HepG2 (cell line): ENCODE measurements at places on chromosomes 13 and 19. TPM values are rescaled to one million over a fixed set of nuclear protein-coding genes. Genes with fewer than 3 reads are reported as not detected.

Gene CC2D1A
- total RNA-seq: 6.4 and 9.7 TPM in 2 replicates

Gene SHD
- total RNA-seq: 0.11 TPM in 1 of 2 replicates, not detected in the other

- peaks cover 17% of the 10 kb centered on the region for H3K4me1 ChIP-seq
- no peak for DNase-seq
- peaks cover 20% of the 10 kb centered on the region; the same call in 1 of the 3 replicates for H3K36me3 ChIP-seq
Measured at GRCh38 chr19:12015015-12015752, 20.3 kb downstream of the ZNF433 start.

GRCh38 chr13:40456979-40457553, 209.4 kb downstream of the FOXO1 start:
- no peaks in the 10 kb centered on the region for H3K27me3 ChIP-seq
- no peaks in the 10 kb centered on the region for H3K36me3 ChIP-seq
- peaks cover 13% of the 10 kb centered on the region for H3K4me1 ChIP-seq
- H3K4me3 ChIP-seq: no peak overlapping the region
- H3K27ac ChIP-seq: no peak overlapping the region

DNA sequence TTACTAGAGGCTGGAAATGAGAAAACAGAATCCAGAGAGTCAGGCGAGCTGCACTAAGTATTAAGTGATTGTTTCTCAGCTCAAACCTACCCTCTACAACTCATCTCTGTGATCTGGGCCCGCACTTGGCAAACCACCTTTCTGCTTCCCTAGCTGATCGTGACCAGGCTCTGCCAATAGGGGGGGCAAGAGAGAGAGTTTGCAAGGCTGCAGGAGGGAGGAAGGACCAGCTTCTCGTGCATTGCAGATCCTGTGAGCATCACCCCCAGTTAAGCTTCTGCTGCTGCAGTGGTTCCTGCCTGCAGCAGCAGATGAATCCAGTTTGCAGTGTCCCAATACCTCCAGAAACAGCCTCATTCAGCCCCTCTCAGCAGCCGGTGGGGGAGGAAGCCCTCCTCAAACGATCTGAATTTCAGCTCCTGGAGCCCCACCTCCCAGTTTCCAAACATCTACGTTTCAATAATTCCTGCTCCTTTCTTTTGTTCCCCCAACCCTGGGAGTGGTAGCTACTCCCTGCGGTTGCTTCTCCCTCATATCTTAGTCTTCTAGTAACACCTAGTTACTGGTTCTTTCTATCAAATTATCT, 20.0 kb downstream of the XRCC1 start:
- no peaks in the 10 kb centered on the region for H3K4me1 ChIP-seq
- DNase-seq: peak; percentile 62
- H3K27me3 ChIP-seq: no peaks in the 10 kb centered on the region
- H3K27ac ChIP-seq: no peak overlapping the region

GRCh38 chr19:31314849-31315629, 34.2 kb downstream of the TSHZ3 start:
- H3K36me3 ChIP-seq: no peaks in the 10 kb centered on the region
- no peaks in the 10 kb centered on the region for H3K4me1 ChIP-seq
- DNase-seq: no peak
- no peaks in the 10 kb centered on the region for H3K27me3 ChIP-seq

Gene MYPOP
- 2.7 TPM in 2 replicates for total RNA-seq

- peaks cover 36% of the 10 kb centered on the region for H3K4me1 ChIP-seq
- no peaks in the 10 kb centered on the region for H3K27me3 ChIP-seq
Measured at GRCh38 chr19:48489608-48490216, 20.5 kb downstream of the CYTH2 start.

GRCh38 chr19:47414469-47414868, 4.9 kb downstream of the MEIS3 start:
- no peak overlapping the region for H3K27ac ChIP-seq
- no peak overlapping the region for H3K4me3 ChIP-seq
- peaks cover 5% of the 10 kb centered on the region; the same call in 1 of the 2 replicates for H3K4me1 ChIP-seq
- peak; percentile 57 for DNase-seq
- peaks cover 62% of the 10 kb centered on the region for H3K27me3 ChIP-seq

Gene CD79A
- total RNA-seq: 0.27 and 0.33 TPM in 2 replicates

DNA sequence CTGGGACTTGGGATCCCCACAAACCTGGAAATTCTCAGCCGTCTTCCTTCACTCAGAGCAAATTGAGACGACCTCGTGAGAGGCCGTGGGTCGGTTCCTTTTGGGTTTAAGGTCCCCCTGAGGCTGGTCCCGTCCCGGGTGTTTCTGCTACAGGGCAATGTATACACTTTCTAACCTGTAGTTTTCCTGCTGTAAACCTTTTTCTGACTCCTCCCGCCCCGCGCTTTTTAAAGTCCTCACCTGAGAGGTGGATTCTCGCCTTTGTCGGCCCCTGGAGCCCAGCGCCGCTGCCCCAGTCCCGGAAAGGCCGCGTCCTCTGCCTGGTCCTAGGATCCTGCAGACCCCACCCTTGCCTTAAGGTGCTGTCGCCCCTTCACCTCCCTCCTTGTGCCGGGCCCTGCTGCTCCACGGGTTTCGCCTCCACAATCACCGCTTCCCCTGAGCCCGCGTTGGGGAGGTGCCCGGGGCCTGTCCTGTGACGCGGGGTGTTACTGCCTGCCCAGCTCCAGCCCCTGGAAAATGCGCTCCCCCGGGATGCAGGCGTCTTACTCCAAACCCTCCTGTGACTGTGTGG, 391 bp downstream of the ZNF761 start:
- peak overlapping the region; percentile 81 for H3K27ac ChIP-seq
- H3K27me3 ChIP-seq: no peaks in the 10 kb centered on the region
- H3K4me1 ChIP-seq: peaks cover 38% of the 10 kb centered on the region
- H3K36me3 ChIP-seq: peaks cover 4% of the 10 kb centered on the region
- no peak for DNase-seq

Gene CDX2
- total RNA-seq: 0.04 TPM in 1 of 2 replicates, not detected in the other

GRCh38 chr19:18159810-18160209, 6.8 kb downstream of the PIK3R2 start:
- DNase-seq: no peak
- peaks cover 26% of the 10 kb centered on the region for H3K36me3 ChIP-seq
- no peaks in the 10 kb centered on the region for H3K27me3 ChIP-seq
- no peak overlapping the region for H3K27ac ChIP-seq

- H3K4me3 ChIP-seq: no peak overlapping the region
- H3K4me1 ChIP-seq: no peaks in the 10 kb centered on the region
- DNase-seq: no peak
- H3K27ac ChIP-seq: no peak overlapping the region
- H3K27me3 ChIP-seq: no peaks in the 10 kb centered on the region
Measured at GRCh38 chr19:27964185-27964584, 1248.8 kb downstream of the UQCRFS1 start.

Gene ZNF808
- total RNA-seq: 7.4 and 17.5 TPM in 2 replicates

DNA sequence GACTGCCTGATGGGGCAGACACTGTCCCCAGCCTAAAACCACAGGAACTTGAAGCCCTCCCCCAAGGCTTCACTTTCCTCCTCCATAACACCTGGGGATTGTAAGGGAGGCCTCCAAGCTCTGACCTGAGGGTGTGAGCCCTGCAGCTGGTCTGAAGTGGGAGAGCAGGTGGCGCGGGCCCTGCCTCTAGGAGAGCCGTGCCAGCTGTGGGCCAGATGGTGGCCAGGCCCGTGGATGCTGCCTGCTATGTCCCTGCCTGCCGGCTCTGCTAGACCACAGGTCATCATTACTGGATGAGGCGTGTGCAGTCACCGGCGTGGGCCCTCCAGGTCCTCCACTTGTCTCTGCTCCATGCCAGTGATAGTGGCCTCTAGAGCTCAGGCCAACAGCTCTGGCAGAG, 3.5 kb upstream of the KLHL26 start:
- peaks cover 38% of the 10 kb centered on the region for H3K4me1 ChIP-seq
- no peak overlapping the region for H3K27ac ChIP-seq
- peaks cover 12% of the 10 kb centered on the region; the same call in 2 of the 3 replicates for H3K27me3 ChIP-seq
- no peak overlapping the region for H3K4me3 ChIP-seq

Gene RPL36
- total RNA-seq: 706 and 763 TPM in 2 replicates

GRCh38 chr13:31919971-31920726, 111.4 kb upstream of the FRY start:
- no peak overlapping the region for H3K27ac ChIP-seq
- H3K4me3 ChIP-seq: no peak overlapping the region
- H3K36me3 ChIP-seq: no peaks in the 10 kb centered on the region
- DNase-seq: no peak
- 0 out of 2 replicates have a peak, but pooled peaks cover 1% of the 10 kb centered on the region for H3K27me3 ChIP-seq
- H3K4me1 ChIP-seq: peaks cover 16% of the 10 kb centered on the region

Gene PCDH20
- total RNA-seq: 0.02 TPM in 1 of 2 replicates, not detected in the other

Gene ZNF729
- not detected in 2 replicates for total RNA-seq

DNA sequence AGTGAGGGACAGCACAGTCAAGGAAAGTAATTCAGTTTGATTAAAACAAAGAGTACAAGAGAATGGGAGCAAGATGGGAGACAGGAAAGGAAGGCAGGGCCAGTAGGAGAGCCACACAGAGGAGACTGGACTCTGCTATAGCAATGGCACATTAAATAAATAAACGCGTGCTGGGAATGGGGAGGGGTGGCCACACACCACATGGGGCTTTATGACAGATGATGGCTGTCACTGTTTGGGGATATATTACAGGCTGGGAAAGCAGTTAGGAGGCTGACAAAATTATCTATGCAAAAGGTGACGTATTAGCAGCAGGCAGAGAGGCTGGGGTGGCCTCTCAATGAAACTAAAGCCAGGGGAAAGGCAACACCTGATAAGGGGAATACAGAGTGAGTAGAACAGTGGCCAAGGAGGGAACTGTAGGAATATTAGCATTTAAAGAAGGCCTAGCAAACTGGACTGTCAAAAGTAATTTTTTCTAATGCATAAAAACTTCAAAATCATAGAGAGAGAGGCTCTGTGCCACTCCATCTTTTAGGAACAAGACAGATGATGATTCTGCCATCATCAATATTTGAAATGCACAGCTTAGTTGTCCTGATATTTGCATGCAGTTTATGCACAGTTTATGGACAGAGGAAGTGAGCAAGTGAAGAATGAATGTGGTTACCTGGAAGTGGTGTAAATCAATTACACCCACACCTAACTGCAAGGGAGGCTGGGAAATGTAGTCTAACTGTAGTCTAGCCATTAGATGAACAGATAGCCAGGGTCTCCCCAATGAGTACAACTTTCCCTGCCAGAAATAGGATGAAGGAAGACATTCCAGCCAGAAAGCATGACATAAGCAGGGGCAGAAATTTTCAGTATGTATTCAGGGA, 346.5 kb downstream of the FOXO1 start:
- peaks cover 43% of the 10 kb centered on the region for H3K4me1 ChIP-seq
- no peak overlapping the region for H3K4me3 ChIP-seq
- no peak for DNase-seq

DNA sequence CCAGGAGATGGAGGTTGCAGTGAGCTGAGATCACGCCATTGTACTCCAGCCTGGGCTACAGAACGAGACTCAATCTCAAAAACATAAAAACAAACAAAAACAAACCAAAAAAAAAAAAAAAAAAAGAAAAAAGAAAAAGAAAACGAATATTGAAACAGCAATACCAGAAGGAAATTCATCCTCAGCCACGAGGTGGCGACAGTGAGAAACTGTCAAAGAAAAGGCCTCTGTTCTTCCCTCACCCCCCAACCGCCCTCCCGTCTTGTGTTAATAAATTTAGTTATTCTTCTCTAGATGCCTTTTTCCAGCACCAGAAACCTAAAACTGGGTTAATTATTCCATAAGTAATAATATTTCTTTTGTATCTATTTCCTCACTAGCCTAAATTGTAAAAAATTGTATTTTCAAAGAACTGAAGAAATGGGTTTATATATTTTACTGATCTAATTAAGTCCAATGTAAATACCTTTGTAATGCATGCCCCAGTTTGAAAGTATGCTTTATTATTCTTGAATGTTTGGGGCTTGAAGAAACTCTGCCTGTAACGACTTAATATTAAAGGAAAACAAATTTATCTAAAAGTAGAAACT, 38.6 kb downstream of the LIG4 start:
- H3K27me3 ChIP-seq: no peaks in the 10 kb centered on the region
- peak; percentile 42 for DNase-seq
- no peaks in the 10 kb centered on the region for H3K4me1 ChIP-seq
- no peak overlapping the region for H3K4me3 ChIP-seq
- H3K27ac ChIP-seq: no peak overlapping the region

Gene ZNF324B
- total RNA-seq: 2.5 and 3.0 TPM in 2 replicates

Gene PRTN3
- not detected in 2 replicates for total RNA-seq

DNA sequence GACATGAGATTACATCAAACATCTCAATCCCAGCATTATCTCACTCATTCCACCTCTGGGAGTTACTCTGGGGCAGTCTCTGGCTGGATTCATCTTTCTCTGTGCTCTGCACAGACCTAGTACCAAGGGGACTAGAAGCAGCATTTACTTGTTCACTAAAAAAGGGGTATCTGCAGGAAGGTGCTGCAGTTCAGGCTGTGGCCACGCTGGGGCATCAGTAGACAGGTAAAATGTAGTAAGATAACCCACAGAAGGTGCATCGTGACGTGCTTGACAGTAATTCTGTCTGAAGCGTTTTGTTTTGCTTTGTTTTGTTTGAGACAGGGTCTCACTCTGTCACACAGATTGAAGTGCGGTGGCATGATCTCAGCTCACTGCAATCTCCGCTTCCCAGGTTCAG, 29.3 kb downstream of the ZNF564 start:
- no peaks in the 10 kb centered on the region for H3K4me1 ChIP-seq
- peak; percentile 18 for DNase-seq

DNA sequence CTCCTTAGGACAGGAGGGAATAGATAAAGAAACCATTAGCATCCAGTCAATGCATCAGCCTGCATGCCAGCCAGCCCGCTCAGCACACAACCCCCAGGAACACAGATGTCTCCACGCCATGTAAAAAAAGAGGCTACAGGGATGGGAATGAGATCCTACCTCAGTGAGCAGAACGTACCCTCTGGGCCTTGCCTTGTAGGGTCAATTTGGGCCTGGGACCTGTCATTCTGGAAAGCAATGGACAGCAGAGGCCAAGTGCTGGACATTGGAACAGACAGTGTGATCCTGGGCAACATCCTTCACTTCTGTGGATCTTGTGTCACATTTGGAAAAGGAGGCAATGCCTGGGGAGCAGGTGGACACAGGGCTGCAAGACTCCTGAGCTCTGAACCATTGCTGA, 26.0 kb downstream of the VSTM2B start:
- no peak overlapping the region for H3K4me3 ChIP-seq
- no peaks in the 10 kb centered on the region for H3K36me3 ChIP-seq
- peaks cover 3% of the 10 kb centered on the region for H3K4me1 ChIP-seq
- DNase-seq: no peak

- peaks cover 30% of the 10 kb centered on the region for H3K36me3 ChIP-seq
- no peak overlapping the region for H3K4me3 ChIP-seq
- no peak overlapping the region for H3K27ac ChIP-seq
- no peak for DNase-seq
Measured at GRCh38 chr19:49538643-49539042, 10.8 kb downstream of the RCN3 start.

Gene SPC24
- total RNA-seq: 46.2 and 63.2 TPM in 2 replicates

- DNase-seq: peak; percentile 44
- H3K27ac ChIP-seq: no peak overlapping the region
- no peaks in the 10 kb centered on the region for H3K36me3 ChIP-seq
- peaks cover 70% of the 10 kb centered on the region for H3K4me1 ChIP-seq
- H3K4me3 ChIP-seq: peak overlapping the region; percentile 73
Measured at GRCh38 chr19:40609561-40610395, 8.6 kb downstream of the LTBP4 start.

DNA sequence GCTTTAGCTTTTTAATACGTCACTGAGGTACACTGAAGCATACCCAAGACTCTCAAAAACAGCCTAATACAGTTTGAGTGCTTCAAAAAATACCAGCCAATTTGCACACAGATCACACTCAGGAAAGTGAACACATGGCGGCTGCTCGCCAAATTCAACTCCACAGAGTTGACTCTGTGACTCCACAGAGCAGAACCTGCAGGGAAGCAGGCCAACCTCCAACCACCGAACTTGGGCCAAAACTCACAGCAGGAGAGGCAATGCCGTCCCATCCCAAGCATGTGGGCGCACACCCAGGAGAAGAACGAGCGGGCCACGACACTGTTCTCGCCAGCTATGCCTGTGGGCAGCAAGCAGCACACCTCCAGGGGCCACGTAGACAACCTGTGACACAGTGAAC, 21.1 kb downstream of the ELL start:
- peaks cover 55% of the 10 kb centered on the region for H3K4me1 ChIP-seq
- H3K4me3 ChIP-seq: no peak overlapping the region
- no peaks in the 10 kb centered on the region for H3K27me3 ChIP-seq
- H3K36me3 ChIP-seq: 0 out of 3 replicates have a peak, but pooled peaks cover 6% of the 10 kb centered on the region
- no peak overlapping the region for H3K27ac ChIP-seq
